ENCODE measurements at places on chromosomes 1 and 21.

DNA sequence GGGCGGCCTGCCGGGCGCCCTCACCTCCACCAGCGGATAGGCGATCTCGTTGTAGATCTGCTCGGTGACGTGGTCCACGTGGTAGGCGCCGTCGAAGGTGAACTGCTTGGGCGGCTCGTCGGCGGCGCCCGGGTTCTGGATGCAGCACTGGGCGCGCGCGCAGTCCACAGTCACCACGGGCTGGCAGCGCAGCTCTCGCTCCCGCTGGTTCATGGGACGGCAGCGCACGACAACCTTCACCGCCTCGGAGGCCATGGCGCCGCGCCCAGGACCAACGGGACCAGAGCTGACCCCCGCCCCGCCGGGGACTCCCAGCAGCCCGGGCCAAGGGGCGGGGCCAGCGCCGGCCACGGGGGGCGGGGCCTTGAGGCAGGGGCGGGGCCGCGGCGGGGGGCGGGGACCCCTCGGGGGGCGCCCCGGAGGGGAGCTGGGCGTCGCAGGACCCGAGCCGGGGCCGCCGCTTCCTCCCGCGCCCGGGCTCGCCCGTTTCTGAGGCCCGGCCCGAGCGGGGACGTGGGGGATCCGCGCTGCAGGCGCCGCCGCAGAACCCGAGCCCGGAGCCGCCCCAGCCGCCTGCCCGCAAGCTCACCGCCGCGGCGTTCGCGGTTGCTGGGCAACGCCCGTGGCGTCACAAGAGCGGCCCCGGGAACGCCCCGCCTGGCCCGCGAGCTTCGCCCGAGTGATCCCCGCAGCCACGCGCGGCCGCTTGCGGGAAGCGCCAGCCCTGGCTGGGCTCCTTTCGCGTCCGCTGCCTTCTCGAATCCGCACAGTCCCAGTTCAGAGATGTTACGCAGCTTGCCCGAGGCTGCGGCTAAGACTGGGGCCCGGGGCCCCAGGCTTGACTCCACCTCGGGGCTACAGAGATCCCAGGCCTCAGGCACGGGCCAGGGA is at the start of gene KIF17:
KIF17 (minus strand) TSS at position 556 of the 891 bp plus-strand sequence; CDS start at position 255, 301 bp downstream.
- peak; percentile 40 for DNase-seq

GRCh38 chr1:40876436-40876761 is 14.2 kb upstream of the CITED4 start:
- DNase-seq, result no peak

DNA sequence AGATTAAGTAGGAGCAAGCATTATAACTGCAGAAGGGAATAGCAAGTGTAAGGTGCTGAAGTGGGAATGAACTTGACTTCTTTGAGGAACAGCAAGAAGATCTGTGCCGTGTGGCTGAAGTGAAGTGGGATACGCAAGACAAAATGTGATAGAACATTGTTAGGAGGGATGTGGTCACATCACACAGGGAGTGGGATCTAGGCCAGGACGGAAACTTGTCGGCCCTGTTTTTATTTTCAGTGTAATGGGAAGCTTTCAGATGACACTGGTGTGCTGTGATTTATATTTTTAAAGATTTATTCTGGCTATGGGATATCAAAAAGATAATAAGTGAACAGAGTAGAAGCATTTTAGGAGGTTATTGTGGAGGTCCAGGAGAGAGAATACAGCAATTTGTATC is 116.4 kb downstream of the PLA2G4A start:
- DNase-seq, result no peak

DNA sequence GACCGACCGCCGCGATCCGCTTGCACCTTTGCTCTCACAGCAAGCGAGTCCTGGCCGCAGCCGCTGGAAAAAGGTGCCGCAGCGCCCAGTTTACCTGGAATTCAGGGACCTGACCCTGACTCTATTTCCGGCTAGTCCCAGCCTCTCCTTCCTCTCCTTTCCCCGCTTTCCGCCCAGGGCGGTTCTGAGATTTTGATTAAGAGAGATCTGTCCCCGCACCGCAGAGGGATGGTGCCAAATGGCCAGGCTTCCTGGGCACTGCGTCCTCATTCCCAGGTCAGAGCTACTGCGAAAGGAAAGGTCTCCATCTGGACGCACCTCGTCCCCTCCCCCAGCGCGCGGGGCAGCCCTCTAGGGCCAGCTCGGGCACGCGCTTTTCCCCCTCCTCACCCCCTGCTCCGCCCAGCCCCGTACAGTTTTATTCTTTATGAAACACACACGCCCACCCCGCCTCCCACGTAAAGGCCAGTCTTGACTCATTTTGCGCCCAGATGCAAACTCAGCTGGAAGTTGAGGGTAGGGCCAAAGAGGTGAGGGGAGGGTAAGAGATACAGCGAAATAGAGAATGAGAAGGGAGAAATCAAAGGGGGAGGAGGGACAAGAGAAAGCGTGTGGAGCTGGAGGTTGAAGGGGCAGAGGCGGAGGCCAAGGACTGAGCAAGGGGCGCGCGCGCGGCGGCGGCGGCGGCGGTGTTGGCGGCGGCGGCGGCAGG is 411.8 kb upstream of the ESRRG start:
- DNase-seq, result no peak

DNA sequence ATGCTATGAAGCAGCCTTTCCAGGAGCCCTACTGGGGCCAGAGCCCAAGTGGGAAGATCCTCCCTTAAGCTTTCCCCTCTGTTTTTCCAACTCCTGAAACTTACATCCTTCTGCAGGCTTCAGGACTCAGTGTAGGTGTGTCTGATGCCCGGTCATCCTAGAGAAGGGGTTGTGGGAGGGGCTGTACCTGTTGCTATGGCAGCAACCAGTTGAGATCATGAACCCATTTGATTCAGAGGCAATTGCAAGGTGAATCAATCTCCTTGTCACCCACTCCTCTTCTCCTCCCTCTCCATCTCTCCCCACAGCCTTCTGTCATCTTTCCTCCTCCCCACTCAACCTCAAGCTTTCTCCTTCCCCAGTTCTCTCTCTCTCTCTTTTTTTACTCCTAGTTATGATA is 151.8 kb downstream of the CACNA1E start:
- DNase-seq, result no peak

DNA sequence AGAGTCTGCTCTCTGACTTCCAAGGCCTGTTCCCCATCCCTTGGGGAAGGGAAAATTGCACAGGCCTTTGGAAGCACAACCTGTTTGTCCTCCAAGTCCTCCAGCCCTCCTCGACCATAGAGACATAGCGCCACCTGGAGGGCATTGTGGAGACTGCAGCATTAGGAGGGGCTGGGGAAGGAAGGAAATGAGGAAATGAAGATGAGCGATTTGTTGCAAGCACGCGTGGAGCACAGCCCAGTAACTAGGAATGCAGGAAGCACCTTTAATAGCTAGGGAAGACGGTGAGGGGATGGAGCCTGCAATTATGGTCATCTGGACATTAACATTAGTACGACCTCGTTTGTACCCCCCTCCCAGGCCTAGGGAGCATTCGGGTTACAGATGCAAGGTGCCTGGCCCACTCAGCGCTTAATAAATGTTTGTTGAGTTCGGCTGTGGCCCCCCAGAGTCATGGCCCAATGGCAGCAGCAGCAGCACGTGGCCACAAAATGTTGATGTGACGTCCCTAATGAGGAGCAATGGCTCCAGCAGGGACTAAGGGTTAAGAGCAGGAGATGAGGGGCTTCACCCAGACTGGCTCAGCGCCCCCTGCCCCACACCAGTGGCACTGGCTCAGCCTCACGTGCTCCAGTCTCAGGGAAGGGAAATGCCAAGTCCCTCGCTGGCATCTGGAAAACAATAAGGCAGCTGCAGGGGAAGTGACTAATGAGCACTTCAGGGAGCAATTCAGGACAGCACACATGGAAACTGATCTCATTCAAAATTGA is 8.0 kb upstream of the CAMK2N1 start:
- DNase-seq, result peak; percentile 72

GRCh38 chr1:200316148-200316803 is 93.6 kb downstream of the ZNF281 start:
- no peak for DNase-seq

DNA sequence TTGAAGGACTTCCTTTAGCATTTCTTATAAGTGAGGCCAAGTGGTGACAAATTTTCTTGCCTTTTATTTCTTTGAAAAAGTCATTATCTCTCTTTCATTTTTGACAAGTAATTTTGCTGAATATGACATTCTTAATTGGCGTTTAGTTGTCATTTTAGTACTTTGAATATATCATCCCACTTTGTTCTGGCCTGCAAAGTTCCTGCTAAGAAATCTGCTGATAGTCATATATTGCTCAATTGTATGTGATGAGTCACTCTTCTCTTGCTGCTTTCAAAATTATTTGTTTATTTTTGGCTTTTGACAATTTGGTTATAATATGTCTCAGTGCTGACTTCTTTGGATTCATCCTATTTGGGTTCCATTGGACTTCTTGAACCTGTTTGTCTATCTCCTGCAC is 312.6 kb downstream of the DUSP10 start:
- no peak for DNase-seq

DNA sequence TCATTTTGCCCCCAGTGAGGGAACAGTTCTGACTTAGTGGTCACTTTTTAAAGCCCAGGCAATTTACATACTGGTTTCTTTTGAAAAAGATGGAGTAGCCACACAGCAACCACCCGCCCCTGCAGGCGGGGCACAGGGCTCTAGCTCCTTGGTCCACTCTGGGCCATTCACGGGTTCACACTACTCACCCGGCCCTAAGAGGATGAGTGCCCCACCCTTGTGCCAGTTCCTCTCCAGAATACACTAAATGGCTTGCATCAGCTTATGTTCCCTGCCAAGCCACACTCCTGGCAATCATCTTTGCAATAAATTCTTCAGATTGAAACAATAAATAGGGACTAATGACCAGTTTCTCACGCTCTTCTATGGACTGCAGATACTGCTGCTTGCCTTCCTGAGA is 15.7 kb upstream of the ATP13A2 start:
- no peak for DNase-seq

- no peak for DNase-seq
These were observed 26.0 kb downstream of the ADGRL4 start for GRCh38 chr1:78980511-78980910.

- no peak for DNase-seq
These were observed 101.2 kb downstream of the LAMC2 start for GRCh38 chr1:183287191-183287675.

GRCh38 chr1:228860911-228861831 is 125.9 kb downstream of the RHOU start:
- no peak for DNase-seq

DNA sequence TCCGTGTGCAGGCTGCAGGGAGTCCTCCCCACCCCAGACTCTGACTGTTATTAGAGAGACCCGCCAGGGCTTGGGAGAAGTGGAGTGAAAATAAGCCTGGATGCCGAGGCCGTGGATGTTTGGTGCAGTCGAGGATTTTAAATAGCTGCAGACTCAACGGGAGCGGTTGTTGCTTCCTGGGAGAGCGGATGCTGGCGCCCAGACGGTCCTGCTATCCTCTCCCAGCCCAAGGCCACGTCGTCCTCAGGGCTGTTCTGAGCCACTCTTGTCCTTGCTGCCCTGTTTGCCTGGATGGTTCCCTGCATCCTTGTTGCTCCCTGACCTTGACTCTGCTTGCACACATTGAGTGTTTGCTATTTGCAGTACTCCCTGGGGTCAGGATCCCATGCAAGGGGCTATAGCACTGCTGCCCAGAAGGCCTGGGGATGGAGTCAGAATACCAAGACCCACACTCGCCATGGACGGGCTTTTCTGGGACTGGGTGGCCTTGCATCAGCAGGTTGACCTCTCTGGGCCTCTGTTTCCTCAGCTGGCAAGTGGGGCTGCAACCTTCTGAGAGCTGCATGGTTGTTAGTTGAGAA is 205.3 kb upstream of the C1orf174 start:
- no peak for DNase-seq

- no peak for DNase-seq
These were observed 17.6 kb upstream of the MCL1 start for GRCh38 chr1:150596976-150597375.

DNA sequence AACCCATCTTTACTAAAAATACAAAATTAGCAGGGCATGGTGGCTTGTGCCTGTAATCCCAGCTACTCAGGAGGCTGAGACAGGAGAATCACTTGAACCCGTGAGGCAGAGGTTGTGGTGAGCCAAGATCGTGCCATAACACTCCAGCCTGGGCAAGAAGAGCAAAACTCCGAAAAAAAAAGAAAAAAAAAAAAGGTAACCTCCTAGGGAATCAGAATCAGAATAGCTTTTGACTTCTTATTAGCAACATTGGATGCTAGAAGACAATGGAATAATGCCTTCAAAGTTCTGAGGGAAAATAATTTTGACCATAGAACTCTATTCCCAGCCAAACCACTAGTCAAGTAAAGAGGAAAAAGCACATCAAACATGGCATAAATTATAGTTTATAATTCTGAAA is 60.9 kb downstream of the LMO4 start:
- no peak for DNase-seq

DNA sequence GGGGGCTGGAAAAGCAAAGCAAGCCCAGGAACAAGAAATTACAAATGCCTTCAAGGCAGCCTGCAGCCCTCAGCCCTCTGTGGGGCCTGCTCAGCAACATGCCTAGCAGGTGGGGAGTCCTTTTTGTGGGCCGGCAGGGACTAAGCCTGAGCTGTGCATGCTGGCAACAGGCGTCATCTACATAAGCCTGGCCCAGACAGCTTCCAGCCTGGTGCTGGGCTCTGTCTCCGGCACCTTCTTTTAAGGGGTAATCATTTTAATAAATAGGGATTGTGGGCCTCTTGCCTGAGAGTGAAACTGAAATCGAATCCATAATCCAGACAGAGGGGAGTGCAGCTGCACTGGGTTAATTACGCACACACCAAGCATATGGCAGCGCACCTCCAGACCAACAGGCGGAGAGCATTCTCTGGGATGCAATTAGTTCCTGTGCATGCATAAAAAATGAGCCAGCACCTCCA is 96.6 kb downstream of the DDX20 start:
- DNase-seq, result no peak

DNA sequence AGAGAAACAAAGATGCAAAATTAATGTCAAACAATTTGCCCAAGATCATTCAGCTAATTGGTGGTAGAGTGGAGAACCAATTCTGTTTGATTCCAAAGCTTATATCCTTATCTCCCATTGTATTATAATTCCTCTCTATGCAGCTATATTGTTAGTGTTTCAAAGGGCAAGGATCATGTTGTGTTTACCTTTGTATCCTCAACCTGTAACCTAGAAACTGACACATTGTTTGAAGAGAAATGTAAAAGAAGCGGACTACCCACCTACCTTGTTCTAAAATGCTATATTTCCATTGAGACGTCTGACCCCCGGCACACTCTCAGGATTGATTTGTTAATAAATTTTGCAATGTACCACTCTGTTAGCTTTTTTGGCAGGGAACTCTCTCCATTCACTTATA is 9.3 kb downstream of the RAVER2 start:
- no peak for DNase-seq

GRCh38 chr1:12778907-12779306 is 5.4 kb downstream of the PRAMEF12 start:
- no peak for DNase-seq

GRCh38 chr1:89005286-89006151 is 13.1 kb upstream of the KYAT3 start:
- no peak for DNase-seq

All from stimulated activated CD4-positive, alpha-beta T cell treated with anti-CD3 and anti-CD28 coated beads, Interleukin-15, amount 100 ng/mL, for 1 hour (primary cell).